ENCODE measurements at places on chromosomes 1 and 21.

GRCh38 chr1:150262388-150263320 lies 5.1 kb downstream of the CA14 start:
- DNase-seq, result no peak

GRCh38 chr1:200706111-200706814 lies 32.4 kb upstream of the CAMSAP2 start:
- no peak for DNase-seq

- DNase-seq, result no peak
Observed at GRCh38 chr1:17313530-17314309, 5.7 kb downstream of the PADI4 start.

GRCh38 chr1:207925210-207925609 lies 14.3 kb upstream of the CD34 start:
- no peak for DNase-seq

GRCh38 chr1:244862354-244862698 lies 2.0 kb downstream of the HNRNPU start:
- DNase-seq, result no peak

- DNase-seq, result no peak
Observed at GRCh38 chr1:66533804-66534740, at the start of gene SGIP1. Gene SGIP1, plus strand, starts transcription at chr1:66534153. Its CDS starts 206 bp downstream, at chr1:66534359.

DNA sequence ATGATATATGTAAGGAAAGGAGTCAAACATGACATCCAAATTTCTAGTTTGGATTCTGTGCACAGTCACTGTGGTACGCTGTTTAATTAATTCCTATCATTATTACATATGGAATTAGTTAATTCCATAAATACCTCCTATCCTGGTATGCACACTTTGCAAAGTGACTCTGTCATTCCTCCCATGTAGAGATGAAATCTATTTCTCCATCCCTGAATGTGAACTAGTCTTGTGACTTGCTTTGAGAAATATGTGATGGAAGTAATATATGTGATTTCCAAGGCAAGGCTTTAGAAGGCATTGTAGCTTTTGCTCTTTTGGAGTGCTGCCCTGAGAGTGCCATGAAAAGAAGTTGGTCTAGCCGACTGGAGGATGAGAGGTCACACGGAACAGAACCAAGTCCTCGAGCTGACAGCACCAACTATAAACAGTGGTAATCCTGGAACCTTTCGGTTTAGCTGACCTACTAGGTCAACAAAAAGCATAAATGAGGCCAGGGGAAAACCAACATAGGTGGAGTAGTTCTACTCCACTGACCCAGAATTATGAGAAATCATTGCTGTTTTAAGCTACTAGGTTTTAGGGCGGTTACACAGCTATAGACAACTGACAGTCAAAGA lies 1.5 kb downstream of the SELENOF start:
- no peak for DNase-seq

DNA sequence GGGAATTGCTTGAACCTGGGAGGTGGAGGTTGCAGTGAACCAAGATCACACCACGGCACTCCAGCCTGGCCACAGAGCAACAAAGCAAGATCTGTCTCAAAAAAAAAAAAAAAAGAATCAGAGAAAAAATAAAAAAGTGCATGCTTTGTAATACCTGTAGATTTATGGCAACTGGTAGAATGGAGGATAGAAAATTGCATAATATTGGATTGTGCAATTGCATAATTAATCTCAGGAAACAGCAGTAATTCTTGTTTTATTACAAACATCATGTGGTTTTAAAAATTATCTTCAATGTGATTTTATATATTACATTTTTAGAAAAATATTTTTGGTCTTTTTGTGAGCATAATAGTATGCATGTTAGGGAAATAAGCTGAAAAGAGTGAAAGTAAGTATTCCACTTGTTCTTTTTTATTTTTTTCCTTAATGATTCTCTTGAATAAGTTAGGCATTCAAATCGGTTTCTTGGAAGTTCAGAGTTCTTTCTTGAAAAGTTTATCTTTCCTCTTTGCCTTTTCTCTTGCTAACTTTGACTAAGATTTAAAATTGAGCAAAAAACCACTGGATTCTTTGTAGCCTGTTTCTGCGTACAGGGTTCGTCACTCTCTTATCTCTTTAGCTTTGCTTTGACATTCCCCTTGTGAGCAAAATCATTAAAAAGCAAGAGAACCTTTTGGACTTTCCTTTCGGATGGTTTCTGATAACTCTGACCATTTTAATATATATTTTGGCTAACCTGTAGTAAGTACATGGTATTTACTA lies 127.5 kb upstream of the ADAMTS5 start:
- DNase-seq, result no peak

DNA sequence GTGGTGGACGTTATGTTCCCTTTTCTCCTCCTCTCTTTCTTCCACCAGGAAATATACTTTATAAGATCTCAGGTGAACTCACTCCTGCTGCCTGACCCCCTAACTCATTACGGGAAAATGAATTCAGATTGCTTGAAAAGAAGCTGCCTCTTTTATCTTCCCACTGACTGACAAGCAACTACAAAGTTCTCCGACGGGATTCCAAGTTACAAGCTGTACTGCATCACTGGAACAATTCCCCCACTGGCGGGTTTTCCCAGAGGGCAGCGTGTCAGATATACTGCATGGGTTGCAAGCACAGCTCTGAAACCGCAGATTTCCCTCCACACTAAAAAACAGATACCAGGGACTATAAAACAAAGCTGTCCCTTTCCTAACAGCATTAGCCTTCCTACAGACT lies 390.6 kb downstream of the KCTD3 start:
- DNase-seq, result no peak

- DNase-seq, result no peak
Observed at GRCh38 chr1:170481000-170481399, 51.0 kb upstream of the GORAB start.

GRCh38 chr1:205354259-205355074 lies 2.3 kb downstream of the KLHDC8A start:
- DNase-seq, result peak; percentile 44
